T follicular helper cell (primary cell): ENCODE measurements at places on chromosomes 5 and 9.

GRCh38 chr5:132788508-132788907, 11.5 kb upstream of the SEPTIN8 start:
- no peak for DNase-seq

DNA sequence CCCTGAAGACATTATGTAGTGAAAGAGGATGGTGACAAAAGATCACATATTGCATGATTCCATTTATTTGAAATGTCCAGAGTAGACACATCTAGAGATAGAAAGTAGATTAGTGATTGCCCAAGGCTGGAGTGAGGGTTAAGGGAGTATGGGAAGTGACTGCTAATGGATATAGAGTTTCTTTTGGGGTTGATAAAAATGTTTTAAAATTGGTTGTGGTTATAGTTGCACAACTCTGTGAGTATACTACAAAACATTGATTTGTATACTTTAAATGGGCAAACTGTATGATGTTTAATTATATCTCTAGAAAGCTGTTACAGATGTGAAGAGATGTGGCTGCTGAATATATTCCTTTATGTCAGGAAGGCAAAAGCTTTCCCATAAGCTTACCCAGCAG, 202.8 kb downstream of the CCDC171 start:
- DNase-seq = no peak

DNA sequence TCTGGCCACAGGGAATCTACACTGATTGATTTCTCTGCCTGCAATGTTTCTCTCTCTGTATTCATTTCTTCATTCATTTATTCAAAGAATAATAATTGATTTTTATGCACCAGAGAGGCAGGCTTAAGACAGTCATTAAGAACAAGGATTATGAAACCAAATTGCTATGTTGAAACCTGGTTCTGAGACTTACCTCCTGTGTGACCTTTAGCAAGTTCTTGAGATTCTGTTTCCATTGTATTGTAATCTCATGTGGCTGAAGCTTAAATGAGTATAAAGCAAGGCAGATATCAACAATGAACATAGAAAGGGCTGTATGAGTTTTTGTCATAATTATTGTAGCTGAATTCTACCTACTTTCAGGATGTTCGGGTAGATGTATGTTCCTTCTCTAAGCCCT, 129.6 kb upstream of the GRIA1 start:
- no peak for DNase-seq

GRCh38 chr5:75192804-75193203, 43.9 kb downstream of the ANKRD31 start:
- DNase-seq = no peak

DNA sequence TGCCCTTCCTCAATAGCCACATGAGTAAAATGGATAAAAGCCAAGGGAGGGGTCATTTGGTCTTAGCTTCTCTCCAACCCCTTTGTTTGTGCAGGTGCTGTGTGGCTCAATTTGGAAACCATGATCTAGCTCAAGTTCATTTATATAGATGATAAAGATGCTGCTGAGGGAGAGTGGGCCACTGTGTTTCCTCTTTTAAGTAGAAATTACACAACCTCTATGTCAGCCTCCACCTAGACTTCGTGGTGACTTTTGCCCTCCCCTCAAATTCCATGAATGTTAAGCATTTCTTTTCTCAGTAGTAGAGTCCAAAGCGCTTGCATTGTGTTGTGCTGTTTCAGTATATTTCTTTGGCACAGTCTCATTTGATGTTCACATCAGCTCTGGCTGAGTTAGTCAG, 241.4 kb downstream of the ARHGAP26 start:
- DNase-seq = no peak

GRCh38 chr5:181167814-181168488, 20.6 kb downstream of the OR2V2 start:
- DNase-seq = no peak

GRCh38 chr9:127683723-127684122, 23.1 kb upstream of the CFAP157 start:
- DNase-seq = no peak

- DNase-seq = no peak
Observed at GRCh38 chr5:115184770-115185169, 15.1 kb upstream of the TRIM36 start.

GRCh38 chr5:91373600-91373999, 9.5 kb downstream of the ARRDC3 start:
- DNase-seq = no peak

DNA sequence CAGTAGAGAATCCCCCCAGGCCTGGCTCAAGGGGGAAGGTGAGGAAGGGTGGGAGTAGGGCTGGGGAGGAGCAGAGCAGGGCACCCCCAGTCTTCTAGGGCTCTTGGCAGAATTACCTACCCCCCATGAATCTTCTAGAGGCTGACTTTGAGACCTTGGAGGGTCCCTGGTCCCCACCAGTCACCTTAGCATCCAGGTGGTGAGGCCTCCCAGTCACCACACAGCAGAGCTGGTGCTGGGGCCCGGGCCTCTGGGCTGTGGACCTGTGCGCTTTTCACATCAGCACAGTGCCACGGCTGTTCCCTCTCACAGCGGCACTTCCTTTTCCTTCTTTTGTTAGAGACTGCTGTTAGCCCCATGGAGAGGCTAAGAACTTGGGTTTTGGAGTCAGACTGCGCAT, 148.6 kb upstream of the PITX1 start:
- no peak for DNase-seq

GRCh38 chr9:33329117-33329563, 38.8 kb downstream of the NFX1 start:
- DNase-seq = no peak

DNA sequence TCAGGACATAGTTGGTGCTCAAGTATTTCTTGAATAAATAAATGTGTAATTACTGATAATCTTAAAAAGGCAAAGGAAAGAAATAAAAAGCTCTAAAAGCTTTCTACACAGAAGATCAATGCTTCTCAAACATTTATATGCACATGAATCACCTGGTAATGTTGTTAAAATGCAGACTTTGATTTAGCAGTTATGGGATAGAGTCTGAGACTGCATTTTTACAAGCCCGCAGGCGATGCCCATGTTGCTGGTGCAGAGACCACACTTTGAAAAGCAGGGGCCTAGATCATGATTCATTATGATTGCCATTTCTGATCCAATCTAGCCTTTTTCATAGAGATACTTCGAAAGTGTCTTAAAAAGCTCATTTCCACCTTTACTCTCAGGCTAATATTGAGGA, 3.5 kb upstream of the CCDC152 start:
- no peak for DNase-seq

- DNase-seq = no peak
Observed at GRCh38 chr9:94528886-94529285, 26.0 kb upstream of the PCAT7 start.

GRCh38 chr5:161966564-161966963, 101.0 kb upstream of the GABRG2 start:
- DNase-seq = no peak

GRCh38 chr9:105975886-105976645, 281.7 kb downstream of the TMEM38B start:
- no peak for DNase-seq

- no peak for DNase-seq
Observed at GRCh38 chr9:31519011-31519410, 865.4 kb upstream of the ACO1 start.
